ENCODE measurements at places on chromosomes 16 and 17. TPM values are rescaled to one million over a fixed set of nuclear protein-coding genes. Genes with fewer than 3 reads are reported as not detected.

The PRR11 gene
- total RNA-seq: 58.1 TPM

The MT3 gene
- total RNA-seq: 15.5 TPM

The HOXB1 gene
- total RNA-seq: not detected

The AIPL1 gene
- total RNA-seq: not detected

The TNFSF13 gene
- total RNA-seq: 8.2 TPM

All from activated naive CD8-positive, alpha-beta T cell treated with anti-CD3 and anti-CD28 coated beads, Interleukin-2, amount 10 ng/mL, durations not matched to agents 7 days and 5 days (primary cell).